Ascending aorta (tissue), 2 donors: ENCODE measurements at places on chromosomes 3 and 15.

GRCh38 chr3:45606991-45607712, 12.6 kb downstream of the LIMD1 start:
- no peak for DNase-seq
- no peaks in the 10 kb centered on the region for H3K36me3 ChIP-seq
- H3K4me3 ChIP-seq = peak overlapping the region; percentile 51

GRCh38 chr15:90962021-90962420, 7.3 kb downstream of the RCCD1 start:
- DNase-seq = no peak
- no peak overlapping the region for H3K27ac ChIP-seq
- H3K27me3 ChIP-seq = no peaks in the 10 kb centered on the region
- H3K36me3 ChIP-seq = peaks cover 7% of the 10 kb centered on the region
- H3K4me1 ChIP-seq = peaks cover 8% of the 10 kb centered on the region

- H3K36me3 ChIP-seq = no peaks in the 10 kb centered on the region
- no peaks in the 10 kb centered on the region for H3K4me1 ChIP-seq
- H3K4me3 ChIP-seq = no peak overlapping the region
- no peak for DNase-seq
These were observed 211.1 kb downstream of the PTPRG start for GRCh38 chr3:61772456-61772855.

DNA sequence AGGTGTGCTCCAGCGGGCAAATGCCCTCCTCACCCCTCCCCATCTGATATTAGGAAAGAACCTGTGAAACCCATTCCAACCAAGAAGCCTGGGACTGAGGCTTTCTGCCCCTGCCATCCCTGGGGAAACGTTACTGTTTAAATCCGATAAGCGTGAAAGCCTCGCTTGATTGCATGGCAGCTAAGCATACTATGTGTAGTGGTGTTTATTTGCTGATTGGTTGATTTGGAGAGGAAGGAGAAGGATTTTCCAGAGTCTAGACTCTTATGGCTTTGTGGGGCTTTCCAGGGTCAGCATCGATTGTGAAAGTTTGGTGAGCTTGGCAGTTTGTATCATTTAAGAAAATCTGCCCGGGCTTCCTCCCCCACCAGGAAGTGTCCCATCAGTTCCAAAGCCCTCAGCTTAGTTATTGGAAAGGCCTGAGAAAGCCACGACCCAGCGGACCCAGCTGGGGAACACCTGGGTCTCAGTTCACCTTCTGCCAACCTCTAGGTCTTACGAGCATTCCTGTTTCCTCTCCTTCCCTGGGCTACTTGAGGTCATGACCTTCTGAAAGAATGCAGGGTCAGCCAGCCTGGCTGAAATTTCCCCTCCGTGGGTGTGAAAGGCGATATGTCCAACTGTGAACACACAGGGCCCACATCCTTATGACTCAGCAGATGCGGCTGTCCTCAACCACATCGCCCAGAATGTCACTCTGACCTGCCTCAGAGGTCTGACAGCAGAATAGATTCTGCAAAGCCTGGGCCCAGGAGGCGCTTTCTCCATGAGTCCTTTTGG, 62.8 kb upstream of the HERC1 start:
- no peak overlapping the region for H3K4me3 ChIP-seq
- H3K4me1 ChIP-seq = no peaks in the 10 kb centered on the region
- H3K36me3 ChIP-seq = no peaks in the 10 kb centered on the region
- no peak for DNase-seq
- H3K27me3 ChIP-seq = no peaks in the 10 kb centered on the region

DNA sequence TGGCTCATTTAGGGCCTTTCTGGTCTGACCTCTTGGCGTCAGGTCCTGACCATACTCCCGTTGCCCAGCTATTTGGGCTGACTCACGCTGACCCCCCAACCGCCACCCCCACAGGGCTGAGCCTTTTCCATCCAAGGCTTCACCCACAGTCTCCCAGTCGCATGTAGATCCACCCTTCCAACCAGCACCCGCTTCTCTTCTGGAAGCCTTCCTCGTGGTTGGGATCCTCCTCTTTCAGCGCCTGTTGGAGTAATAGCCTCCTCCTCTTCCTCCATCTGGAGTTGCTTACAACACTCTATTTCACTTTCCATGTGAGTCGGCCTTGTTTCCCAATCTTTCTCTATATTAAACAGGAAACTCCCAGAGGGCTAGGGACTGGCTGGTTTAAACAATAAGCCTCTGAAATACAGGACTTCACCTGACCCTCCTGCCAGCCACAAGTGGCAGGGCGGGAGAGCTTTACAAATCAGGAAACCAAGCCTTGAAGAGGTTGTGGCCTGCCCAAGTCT, 2.1 kb upstream of the ALAS1 start:
- no peak overlapping the region for H3K27ac ChIP-seq
- peaks cover 13% of the 10 kb centered on the region for H3K4me1 ChIP-seq
- H3K36me3 ChIP-seq = no peaks in the 10 kb centered on the region
- no peaks in the 10 kb centered on the region for H3K27me3 ChIP-seq
- DNase-seq = no peak

- no peak for DNase-seq
- H3K27ac ChIP-seq = no peak overlapping the region
- H3K4me1 ChIP-seq = no peaks in the 10 kb centered on the region
- H3K27me3 ChIP-seq = no peaks in the 10 kb centered on the region
These were observed 18.2 kb downstream of the FAN1 start for GRCh38 chr15:30921781-30922479.

DNA sequence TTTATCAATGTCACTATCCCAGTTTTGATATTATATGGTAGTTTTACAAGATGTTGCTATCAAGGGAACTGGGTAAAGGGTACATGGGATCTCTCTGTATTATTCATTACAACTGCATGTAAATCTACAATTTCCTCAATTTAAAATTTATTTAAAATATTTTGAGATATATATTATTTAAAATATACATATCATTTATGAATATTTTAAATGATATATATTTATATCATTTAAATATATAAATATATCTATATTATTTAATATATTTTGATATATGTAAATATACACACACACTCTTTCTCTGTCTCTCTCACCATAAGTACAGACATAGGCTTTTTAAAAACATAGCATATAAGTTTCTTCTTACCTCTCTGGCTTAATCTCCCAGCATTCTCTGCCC, 104.7 kb downstream of the TP63 start:
- no peaks in the 10 kb centered on the region for H3K4me1 ChIP-seq
- H3K27me3 ChIP-seq = no peaks in the 10 kb centered on the region

GRCh38 chr3:53293867-53294266, 38.0 kb upstream of the TKT start:
- peaks cover 21% of the 10 kb centered on the region for H3K36me3 ChIP-seq
- H3K4me1 ChIP-seq = no peaks in the 10 kb centered on the region
- DNase-seq = no peak
- no peaks in the 10 kb centered on the region for H3K27me3 ChIP-seq

DNA sequence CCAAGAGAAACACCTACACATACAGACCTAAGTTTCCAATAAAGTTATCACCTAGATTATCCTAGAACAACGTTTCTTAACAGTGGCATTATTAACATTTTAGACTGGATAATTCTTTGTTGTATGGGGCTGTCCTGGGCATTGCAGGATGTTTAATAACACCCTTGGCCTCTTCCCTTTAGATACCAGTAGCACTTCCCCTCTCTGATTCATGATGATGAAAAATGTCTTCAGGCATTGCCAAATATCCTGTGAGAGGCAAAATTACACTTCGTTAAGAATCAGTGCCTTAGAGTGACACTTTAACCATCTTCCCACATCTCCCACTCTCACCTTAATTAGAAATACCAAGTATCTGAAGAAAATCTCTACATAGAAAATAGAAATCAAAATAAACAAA, 352.6 kb downstream of the CGGBP1 start:
- H3K4me3 ChIP-seq = no peak overlapping the region
- no peak for DNase-seq
- no peaks in the 10 kb centered on the region for H3K36me3 ChIP-seq
- no peak overlapping the region for H3K27ac ChIP-seq

GRCh38 chr3:112101916-112102315, 15.7 kb downstream of the C3orf52 start:
- H3K4me3 ChIP-seq = no peak overlapping the region
- H3K36me3 ChIP-seq = peaks cover 4% of the 10 kb centered on the region
- peaks cover 6% of the 10 kb centered on the region for H3K4me1 ChIP-seq
- DNase-seq = no peak
- no peaks in the 10 kb centered on the region for H3K27me3 ChIP-seq
